ENCODE measurements at places on chromosomes 1 and 21.

DNA sequence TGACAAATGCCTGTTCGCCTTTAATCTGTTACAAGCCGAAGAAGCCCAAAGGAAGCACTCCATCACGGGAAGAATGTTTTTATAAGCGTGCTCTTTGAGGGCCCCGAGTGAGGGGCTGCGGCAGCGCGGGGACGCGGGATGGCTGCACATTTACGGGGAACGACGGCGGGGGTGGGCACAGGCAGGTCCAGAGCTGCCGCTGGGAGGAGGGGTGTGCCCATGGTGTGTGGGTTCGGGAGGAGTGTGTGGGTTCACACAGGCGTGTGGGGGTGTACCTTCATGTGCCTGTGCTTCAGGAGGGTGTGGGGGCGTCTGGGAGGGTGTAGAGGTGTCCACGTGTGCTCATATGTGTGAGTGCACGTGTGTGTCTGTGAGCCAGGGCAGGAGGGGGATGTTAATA is 155.9 kb upstream of the ZC3H12A start:
- no peak for DNase-seq

DNA sequence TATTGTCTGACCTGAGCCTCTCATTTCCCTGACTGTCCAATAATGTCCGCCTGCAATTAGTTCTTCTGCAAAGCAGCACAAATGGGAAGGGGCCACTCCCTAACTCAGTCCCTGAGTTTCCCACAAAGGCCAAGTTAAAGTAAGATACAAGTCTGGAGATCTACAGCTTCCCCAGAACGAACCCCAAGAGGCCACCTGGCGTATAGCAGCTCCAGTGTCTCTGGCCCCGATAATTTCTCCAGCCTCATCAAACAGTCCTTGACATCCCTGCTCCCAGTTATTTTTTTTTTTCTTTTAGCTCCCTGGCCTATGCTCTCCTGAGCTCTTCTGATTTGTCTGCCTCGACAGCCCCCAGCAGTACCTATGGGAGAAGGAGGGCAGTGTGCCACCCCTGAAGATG is 8.1 kb upstream of the ACKR1 start:
- no peak for DNase-seq

- DNase-seq: no peak
Observed at GRCh38 chr1:16161717-16162116, 5.8 kb upstream of the EPHA2 start.

GRCh38 chr1:37035014-37035691 is 838 bp upstream of the GRIK3 start:
- DNase-seq: no peak

GRCh38 chr1:54327386-54328065 is 78.7 kb downstream of the SSBP3 start:
- peak; percentile 60 for DNase-seq

- DNase-seq: no peak
Observed at GRCh38 chr1:3192825-3193224, 123.8 kb downstream of the PRDM16 start.

DNA sequence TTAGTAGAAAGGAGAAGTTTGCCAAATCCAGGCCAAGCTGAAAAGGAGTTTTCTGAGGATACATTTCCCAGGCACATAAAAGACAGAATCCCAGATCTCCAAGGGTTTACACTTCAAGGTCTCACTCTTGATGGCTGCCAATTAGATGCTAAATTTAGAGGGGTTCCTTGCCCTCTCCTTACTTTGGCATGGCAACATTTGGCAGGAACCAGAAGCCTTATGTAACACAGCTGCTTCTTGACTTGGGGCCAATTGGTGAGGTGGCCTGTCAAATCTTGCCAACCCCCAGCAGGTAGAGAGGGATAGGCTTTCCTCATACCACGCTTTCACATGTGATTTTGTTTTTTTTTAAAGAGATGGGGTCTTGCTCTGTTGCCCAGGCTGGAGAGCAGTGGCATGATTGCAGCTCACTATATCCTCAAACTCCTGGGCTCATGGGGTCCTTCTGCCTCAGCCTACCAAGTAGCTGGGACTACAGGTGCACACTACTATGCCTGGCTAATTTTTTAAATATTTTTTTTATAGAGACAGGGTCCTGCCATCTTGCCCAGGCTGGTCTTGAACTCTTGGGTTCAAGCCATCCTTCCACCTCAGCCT is 25.2 kb upstream of the NKAIN1 start:
- DNase-seq: no peak

DNA sequence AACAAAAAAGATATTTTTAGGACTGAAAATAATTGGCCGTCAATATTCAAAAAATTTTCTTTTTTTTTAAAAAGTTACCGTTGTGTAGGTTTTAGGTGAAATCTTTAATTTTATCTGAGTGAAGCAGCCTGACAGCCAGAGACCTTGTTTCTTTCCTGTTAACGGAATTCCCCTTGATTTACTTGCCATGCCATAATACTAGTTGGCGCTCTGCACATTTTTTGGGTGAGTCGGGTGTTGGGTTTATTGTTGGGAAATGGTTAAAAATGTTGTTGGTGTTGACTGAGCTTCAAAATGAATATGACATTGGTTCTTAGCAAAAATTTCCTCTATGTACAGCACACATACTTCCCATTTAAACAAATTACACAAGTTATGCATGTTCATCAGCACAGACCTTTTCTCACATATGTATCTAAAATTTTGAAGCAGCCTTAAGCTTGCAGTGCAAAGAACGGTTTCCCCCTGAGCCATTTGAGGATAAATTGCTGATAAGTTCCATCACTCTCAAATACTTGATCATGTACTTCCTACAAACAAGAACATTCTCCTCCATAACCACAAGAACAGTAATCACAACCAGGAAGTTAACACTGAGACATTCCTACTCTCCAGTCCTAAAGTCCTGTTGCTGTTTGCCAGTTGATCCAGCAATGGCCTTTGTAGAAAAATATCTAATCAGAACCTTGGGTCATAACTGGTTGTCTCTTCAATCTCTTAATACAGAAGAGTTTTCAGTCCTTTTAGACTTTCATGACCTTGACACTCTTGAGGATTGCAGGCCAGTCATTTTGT is 34.2 kb downstream of the CAMTA1 start:
- DNase-seq: peak; percentile 44

- DNase-seq: peak; percentile 5
Observed at GRCh38 chr1:106344494-106344893, 712.0 kb upstream of the PRMT6 start.

DNA sequence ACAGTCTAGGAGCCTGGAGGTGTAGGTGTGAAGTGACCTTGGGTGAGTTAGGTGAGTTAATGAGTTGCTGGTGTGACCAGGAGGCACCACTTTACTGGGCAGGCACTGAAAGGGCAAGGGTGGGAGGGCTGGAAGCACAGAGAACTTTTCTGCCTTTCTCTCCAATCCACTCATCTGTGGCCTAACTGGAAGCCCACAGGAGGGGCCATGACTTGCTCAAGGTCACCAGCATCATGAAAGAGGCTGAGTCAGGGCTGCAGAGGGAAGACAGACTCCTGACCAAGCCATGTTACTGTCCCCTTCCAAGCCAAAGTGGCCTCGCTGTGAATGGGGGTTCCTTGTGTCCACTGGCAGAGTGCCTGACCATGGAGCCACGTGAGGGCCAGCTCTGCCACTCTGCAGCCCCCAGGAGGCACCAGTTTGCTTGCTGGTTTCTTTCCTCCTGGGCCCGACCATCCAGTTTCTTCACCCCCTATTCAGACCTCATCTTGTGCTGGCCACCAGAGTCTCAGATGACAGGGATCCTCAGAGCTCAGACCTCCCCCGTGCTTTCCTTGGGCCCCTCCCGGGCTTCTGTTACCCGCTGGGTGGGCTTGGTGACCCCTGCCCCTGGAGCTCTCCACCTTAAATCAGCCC is 4.3 kb upstream of the BSND start:
- DNase-seq: no peak

GRCh38 chr1:22971611-22972405 is 858 bp downstream of the LACTBL1 start:
- DNase-seq: no peak
